Activated CD8-positive, alpha-beta memory T cell treated with anti-CD3 and anti-CD28 coated beads, Interleukin-2, amount 50 U/mL, for 4 hours (primary cell): ENCODE measurements at places on chromosomes 3 and 15.

DNA sequence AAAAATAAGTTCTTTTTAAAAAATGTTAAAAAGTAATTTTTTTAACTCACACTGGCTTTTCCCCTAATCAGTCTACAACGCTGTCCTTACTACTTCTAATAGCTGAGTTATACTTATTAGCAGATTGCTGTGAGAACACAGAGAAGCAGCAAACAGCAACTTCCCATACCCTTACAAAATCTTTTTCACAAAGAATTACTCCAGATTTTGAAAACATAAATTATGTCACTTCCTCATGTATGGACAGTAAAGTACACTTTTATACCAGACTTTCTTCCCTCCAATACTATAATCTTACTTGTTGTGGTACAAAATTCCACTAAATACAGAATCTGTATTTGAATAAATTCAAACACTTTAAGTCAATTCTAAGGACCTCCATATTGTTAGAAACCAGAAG, 2.1 kb downstream of the PHC3 start:
- DNase-seq = no peak

- no peak for DNase-seq
Observed at GRCh38 chr15:91890614-91891013, 37.1 kb downstream of the SLCO3A1 start.

- no peak for DNase-seq
Observed at GRCh38 chr3:19173945-19174344, 25.6 kb downstream of the KCNH8 start.

- no peak for DNase-seq
Observed at GRCh38 chr15:80530737-80531365, 126.7 kb downstream of the ARNT2 start.

- DNase-seq = no peak
Observed at GRCh38 chr3:33025648-33026178, 71.2 kb downstream of the GLB1 start.
